Urinary bladder (tissue), 4 donors: ENCODE measurements at places on chromosomes 4 and X. TPM values are rescaled to one million over a fixed set of nuclear protein-coding genes. Genes with fewer than 3 reads are reported as not detected.

DNA sequence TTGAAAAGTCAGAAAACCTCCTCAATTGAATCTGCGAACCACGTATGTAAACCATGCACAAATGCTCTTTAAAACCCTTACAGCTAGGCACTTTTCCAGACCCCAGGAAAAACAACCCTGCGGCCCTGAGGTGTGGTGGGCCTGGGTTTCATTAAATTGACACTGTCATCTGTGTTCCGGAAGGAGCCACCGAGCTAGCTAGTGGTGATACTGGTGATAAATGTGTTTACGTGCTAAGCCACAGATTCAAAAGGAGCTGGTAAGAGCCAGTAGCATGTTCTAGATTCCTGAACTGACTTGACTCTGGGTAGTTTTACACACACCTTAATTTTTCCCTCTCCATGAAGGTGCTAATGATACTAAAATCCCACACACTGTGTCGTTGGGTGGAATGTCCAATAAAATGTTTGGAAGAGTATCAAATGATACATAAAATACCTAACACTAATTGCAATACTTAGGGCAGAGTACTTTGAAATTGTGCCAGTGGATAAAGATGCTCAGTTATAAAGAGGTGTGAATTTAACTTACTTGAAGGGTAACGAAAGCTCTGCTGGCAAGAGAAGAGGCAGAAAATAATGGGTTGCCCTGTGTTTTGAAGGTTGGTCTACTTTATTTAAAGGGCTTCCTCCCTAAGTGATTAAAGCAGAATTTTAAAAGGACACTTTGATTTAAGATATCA, 8.5 kb downstream of the SMS start:
- no peak for DNase-seq

DNA sequence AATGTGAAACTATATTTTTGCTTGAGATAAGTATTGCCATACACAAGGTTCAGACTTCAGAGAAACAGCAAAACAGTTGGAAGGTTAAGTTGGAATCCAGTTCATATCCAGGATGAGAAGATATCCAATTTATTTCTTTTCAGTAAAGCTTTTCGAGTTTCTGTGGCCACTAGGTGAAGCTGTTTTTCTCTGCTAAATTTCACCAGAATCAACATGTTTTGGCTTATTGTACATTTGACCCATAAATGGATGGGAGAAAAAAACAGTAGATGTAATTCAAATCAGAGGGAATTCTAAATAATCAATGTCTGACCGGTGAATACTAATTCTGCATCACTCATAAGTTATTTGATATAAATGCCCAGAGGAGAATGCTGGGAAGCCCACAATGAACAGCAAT, 9.1 kb upstream of the METTL14 start:
- no peak for DNase-seq

GRCh38 chrX:15356444-15356843, 21.1 kb upstream of the PIGA start:
- DNase-seq = no peak

DNA sequence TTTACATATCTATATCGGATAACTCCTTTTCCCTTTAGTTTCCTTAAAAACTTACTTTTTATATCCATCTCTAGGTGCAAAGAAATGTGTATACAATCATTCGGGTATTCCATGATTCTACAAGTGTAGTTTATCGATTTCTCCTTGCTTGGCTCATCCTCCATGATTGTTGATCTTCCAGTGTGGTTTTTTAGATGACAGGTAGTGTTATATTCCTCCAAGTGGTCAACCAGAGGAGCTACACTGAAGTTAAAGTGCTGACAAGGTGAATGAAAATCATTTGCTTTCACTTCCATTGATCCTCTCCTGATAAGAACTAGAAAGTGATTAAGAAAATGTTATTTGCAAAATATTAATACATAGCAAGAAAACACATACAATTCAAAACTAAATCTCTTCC, 38.5 kb downstream of the TMEM156 start:
- DNase-seq = no peak

DNA sequence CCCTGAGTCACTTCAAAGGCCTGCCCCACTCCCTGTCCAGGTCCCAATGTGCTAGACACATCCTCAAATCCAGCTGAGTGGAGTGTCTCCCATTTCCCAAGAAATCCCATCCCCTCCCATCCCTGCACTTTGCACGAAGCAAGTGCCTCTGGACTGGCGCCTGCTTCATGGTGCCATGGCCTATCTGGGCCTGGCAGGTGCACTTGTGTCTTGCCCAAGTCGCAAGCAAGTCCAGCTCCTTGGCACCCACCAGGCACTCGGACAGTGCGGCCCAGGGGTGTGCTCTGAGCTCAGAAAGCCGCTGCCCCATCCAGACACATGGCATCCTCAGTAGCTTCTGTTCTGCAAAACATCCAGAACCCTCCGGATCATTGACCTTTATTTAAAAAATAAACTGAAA, 97.4 kb downstream of the DCTD start:
- no peak for DNase-seq

The EREG gene
- 0.16 TPM for total RNA-seq

GRCh38 chr4:42078184-42078801, 74.2 kb downstream of the BEND4 start:
- no peak for DNase-seq

- no peak for DNase-seq
Measured at GRCh38 chrX:111039606-111040005, 56.4 kb upstream of the PAK3 start.

DNA sequence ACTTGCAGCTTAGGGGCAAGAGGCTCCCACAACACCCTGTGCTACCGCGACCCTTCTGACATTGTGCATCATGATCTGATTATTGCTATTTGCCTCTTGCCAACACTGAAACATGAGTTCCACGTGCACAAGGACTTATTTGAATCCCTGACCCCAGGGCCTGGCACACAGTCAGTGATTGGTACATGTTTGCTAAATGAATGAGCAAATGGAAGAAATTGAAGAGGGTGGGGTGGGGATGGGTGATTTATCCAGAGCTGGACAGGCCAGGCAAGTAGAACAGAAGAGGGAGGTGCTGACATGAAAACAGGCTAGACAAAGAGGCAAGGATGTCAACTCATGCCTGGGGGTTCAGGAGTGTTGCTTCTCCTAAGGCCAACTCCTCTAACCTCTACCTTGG, 24.9 kb upstream of the RPL39 start:
- no peak for DNase-seq

DNA sequence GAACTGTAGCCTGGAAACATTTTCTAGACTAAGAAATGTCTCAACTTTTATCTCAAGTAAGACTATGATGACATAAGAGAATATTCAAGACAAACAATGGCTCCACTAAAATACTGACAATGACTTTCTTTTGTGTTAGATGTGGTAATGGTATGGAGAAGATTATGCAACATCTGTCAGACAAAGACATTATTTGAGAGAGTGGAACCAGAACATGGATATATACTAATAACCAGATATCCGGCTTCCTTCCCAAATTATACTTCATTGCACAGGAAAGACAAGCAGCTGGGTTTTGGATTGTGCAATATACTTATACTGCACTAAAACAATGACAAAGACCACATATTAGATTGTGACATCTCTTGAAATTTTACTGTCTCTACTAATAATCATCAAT, 290.8 kb upstream of the GIMD1 start:
- no peak for DNase-seq

The TXK gene
- 7.3 TPM for total RNA-seq

- no peak for DNase-seq
Measured at GRCh38 chr4:38344929-38345328, 319.1 kb upstream of the KLF3 start.

The NAT8L gene
- total RNA-seq = 0.16 TPM

DNA sequence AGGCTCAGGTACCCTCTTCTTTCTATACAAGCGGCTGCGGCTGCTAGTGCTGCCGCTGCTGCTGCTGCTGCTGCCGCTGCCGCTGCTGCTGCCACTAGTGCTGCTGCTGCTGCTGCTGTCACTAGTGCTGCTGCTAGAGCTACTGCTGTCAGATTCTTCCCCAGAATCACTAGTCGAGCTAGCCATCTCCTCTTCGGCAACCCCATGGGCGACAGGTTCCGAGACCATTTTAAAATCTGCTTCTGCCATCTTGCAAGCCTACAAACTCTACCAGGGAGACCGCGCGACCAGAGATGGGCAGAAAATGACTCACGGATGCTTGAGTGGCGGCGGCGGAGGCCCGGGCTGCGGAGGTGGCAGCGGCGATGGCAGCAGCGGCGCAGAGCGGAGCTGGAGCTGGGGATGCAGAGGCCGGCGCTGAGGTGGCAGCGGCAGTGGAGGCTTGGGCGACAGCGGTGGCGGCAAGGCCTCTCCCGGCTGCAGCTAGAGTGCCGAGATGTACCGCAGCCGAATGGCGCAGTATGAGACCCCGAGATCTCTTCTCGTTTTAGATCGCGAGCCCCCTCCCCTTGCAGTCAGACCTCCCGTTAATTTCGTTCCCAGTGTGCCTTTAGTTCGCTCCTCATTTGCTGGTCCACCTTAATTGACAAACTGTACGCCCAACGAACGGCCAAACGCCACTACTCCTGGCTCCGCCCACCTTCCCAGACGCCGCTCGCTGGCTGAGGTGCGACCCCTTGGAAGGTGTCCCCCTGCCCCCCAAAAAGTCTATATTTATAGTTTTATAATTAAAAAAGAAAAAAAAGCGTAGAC, at the start of gene NAP1L3:
Gene NAP1L3 (minus strand): TSS at position 523 of the 813 bp plus-strand sequence. CDS start 274 bp downstream, at position 249.
- DNase-seq = peak; percentile 67

The DGKK gene
- total RNA-seq = 0.53 TPM

The TEX13D gene
- not detected for total RNA-seq

GRCh38 chr4:170652571-170652970, 562.8 kb upstream of the AADAT start:
- DNase-seq = no peak

GRCh38 chr4:122107680-122108079, 44.5 kb upstream of the BLTP1 start:
- DNase-seq = no peak

DNA sequence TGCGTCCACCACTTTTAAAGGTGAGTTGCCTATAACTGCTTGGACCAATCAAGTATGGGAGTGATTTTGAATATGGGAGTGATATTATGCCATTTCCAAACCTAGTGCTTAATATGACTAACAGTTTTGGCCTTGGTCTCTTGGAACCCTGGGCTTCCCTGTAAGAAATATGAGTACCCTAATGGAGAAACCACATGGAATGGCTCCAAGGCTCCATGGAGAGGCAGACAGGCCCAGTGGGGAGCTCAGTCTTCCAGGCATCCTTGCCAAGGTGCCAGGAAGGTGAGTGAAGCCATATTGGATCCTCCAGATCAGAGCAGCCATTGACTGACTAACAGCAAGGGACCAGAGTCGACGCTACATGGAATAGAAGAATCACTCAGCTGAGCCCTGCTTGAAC, 53.2 kb downstream of the MAML3 start:
- DNase-seq = no peak

The POU4F2 gene
- not detected for total RNA-seq

The TIGD4 gene
- 2.9 TPM for total RNA-seq

GRCh38 chrX:13690836-13691235, 1.9 kb downstream of the RAB9A start:
- no peak for DNase-seq

DNA sequence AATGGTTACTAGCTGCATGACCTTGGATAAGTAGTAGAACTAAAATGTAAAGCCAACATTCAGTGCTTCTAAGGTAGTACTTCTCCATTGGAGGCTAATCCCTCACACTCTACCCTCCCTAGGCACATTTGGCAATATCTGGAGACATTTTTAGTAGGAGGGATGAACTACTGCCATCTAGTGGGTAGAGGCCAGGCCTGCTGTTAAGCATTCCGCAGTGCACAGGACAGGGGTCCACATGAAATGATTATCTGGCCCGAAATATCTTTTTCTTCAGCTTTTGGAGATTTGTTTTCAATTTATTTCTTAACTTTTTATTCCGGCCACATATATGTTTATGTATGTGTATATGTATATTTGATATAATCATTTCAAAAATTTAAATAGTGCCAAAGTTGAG, 36.0 kb upstream of the SPANXC start:
- DNase-seq = no peak

The FAM114A1 gene
- total RNA-seq = 186 TPM
